ENCODE measurements at places on chromosomes 4 and X.

- no peak for DNase-seq
These were observed 1.5 kb downstream of the FGB start for GRCh38 chr4:154564311-154564710.

DNA sequence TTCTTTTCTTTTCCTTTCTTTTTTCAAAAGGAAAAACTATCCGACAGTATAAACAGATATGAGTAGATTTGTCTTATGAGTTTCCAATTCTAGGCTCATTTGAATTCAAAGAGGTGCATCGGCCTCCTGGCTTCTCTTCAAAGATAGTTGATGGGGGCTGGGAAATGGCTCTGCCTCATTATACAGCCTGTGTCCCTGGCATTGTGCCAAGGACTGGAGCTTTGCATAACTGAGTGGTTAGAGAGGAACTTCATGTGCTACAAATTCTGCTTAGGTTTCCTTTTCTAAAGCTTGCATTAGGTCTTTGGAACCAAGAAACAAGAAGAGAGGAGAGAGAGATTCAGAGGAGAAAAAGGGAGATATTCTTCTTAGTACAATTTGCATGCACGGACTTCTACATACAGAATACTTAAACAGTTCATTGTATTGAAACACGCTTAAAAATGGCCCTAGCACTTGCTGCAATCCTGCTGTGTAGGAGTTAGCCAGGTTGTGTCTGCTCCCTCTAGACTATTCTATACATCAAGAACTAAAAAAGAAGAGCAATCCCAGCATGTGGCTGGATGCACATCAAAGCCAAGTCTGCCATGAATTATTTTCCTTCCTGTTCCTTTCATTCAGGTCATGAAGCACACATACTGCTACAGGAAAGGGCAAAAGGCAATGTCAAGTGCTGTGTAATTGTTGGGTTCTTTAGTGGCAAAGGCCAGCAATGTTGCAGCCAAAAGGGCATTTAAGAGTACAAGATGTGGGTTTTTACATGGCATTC, 70.9 kb downstream of the INTS12 start:
- DNase-seq: no peak

- DNase-seq: no peak
These were observed 415.8 kb upstream of the NR3C2 start for GRCh38 chr4:148857973-148858534.

- no peak for DNase-seq
These were observed 78.5 kb upstream of the DDIT4L start for GRCh38 chr4:100268789-100269188.

DNA sequence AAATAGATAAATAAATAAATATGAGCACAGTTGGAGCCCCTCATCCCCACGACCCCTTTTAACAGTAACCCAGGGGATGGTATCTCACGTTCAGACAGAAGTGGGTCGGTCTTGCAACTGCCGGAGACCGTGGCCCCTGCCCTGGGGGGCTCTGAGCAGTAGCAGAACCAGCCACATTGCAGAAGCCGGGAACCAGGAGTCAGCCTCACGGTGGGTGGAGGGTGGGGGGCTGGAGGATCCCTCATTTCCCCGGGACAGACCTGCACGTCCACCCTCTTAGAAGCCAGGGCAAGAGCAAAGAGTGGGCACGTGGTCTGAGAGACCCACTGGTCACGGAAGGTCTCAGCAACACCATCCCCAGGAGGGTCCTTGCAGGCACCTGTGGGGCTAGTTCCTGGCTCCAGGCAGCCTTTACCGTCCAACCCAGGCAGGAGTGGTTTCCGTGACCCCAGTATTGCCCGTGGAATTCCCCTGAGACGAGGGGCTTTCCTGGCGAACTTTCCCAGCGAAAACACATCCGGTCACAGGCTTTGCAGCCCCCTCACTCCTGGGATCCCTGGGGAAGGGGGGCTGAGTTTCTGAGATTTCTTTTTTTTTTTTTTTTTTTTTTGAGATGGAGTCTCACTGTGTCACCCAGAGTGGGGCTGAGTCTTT, 8.8 kb upstream of the IL3RA start:
- no peak for DNase-seq

DNA sequence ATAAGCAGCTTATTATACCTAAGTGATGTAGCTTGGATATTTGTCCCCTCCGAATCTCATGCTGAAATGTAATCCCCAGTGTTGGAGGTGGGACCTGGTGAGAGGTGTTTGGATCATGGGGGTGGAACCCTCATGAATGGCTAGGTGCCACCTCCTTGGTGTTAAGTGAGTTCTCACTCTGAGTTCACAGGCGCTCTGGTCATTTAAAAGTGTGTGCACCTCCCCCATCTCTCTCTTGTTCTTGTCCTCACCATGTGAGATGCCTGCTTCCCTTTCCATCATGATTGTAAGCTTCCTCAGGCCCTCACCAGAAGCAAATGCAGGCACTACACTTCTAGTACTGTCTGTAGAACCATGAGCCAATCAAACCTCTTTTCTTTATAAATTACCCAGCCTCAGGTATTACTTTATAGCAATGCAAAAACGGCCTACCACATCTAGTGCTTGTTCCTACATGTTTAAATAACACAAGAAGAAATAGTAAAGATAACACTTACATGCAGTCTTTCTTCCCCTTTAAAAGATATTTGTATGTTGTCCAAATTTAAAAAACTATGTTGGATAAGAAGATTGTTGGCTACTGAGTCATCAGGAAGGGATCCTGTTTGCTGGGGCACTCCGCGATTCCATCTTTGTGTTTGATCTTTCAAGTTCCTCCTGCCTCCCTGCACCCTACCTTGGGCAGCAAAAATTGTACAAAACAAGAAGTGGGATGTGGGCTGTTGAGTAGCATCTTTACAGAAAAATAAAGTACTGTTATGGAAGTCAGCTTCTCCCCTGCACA, 29.7 kb downstream of the PPP1R2C start:
- no peak for DNase-seq

DNA sequence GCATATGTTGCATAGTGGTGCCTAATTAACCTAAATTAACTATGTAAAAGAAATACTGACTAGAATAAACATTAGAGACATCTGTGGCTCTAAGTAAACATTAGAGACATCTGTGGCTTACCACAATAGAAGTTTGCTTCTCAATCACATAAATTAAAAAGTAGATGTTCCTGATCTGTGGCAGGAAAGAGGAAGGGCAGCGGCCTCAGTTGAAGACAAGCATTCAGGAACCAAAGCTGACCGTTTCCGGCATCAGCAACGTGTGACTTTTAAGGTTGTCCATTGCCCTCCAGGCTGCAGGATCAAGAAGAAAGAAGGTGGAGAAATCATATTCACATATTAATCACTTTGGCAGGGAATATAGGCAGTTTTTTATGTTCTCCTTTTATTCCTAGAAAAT, 336.3 kb upstream of the TRAM1L1 start:
- no peak for DNase-seq

- DNase-seq: no peak
These were observed 9.6 kb upstream of the SLC25A14 start for GRCh38 chrX:130330146-130330545.

Measured in femur (tissue), 1 donor.